ENCODE measurements at places on chromosomes 16 and 17.

- peak; percentile 64 for DNase-seq
Observed at GRCh38 chr16:85523602-85524364, 89.3 kb upstream of the GSE1 start.

DNA sequence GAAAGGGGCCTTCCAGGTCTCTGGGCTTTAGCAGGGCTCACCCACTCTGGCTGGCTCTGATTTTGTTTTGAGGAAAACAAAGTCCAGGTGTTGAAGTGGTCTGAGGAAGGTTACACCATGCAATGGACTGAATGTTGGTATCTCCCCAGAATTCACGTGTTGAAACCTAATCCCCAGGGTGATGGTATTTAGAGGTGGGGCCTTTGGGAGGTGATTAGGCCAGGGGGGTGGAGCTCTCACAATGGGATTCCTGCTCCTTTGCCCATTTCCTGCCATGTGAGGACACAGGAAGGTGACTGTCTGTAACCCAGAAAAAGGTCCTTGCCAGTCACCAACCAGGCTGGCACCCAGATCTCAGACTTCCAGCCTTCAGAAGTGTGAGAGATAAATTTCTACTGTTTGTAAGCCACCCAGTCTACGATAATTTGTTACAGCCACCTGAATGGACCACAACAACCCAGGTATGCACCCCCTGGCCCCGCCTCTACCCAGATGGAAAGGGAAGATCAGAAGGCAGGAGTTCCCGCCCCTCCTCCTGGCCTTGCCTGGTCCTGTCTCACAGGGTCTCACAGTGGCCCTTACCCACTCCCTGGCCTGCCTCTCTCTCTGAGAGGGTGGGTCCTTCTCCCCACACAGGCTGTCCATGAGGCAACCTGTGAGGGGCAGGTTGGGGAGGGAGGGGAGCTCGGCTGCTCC lies 32.0 kb downstream of the LRRC75A start:
- no peak for DNase-seq

DNA sequence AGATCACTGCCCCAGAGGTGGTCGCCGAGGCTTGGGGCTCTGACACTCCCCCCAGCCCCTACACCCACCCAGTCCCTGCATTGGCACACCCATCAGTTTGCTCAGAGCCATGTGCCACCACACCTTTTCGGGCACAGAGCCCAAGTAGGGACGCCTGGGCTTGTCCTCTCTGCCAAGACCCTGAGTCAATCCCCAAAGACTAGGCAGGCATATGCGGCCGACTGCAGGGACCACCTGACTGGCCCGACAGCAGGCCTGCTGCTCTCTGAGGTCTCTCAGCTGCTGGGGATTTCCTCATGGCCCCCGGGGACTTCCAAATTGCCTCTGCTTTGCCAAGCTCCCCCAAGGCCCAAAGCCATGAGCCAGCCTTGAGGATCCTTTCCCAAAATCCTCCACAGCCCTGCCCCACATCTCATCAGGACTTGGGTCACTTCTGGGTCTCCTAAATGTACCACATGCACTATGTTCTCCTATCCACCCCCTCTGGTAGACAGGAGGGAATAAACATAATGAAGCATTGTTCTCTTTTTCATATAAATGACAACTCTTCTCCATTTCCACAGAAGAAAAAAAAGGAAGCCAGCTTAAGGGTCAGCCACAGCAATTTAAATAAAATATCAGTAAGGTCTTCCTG lies 30.6 kb downstream of the MYO18A start:
- no peak for DNase-seq

DNA sequence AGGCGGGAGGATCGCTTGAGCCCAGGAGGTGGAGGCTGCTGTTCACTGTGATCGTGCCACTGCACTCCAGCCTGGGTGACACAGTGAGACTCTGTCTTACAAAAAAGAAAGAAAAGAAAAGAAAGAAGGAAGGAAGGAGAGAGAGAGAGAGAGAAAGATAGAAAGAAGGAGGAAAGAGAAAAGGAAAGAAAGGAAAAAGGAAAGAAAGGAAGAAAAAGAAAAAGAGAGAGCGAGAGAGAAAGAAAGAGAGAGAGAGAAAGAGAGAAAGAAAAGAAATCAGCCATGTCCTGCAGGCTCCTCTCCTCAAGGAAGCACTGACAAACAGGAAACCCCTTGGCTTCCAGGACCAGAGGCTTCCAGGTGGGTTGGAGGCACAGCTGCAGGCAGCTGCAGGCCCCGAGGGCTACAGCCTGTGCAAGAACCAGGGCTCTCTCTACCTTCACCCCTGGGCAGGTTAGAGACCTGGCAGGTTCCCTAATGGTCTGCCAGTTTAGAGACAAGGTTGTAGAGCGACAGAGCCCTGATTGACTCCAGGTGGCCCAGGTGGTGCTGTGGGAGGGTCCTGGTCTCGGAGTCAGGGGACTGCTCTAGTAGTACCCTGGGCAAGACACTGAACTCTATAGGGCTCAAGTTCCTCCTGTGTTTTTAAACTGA lies 53.8 kb downstream of the PECAM1 start:
- DNase-seq = no peak

DNA sequence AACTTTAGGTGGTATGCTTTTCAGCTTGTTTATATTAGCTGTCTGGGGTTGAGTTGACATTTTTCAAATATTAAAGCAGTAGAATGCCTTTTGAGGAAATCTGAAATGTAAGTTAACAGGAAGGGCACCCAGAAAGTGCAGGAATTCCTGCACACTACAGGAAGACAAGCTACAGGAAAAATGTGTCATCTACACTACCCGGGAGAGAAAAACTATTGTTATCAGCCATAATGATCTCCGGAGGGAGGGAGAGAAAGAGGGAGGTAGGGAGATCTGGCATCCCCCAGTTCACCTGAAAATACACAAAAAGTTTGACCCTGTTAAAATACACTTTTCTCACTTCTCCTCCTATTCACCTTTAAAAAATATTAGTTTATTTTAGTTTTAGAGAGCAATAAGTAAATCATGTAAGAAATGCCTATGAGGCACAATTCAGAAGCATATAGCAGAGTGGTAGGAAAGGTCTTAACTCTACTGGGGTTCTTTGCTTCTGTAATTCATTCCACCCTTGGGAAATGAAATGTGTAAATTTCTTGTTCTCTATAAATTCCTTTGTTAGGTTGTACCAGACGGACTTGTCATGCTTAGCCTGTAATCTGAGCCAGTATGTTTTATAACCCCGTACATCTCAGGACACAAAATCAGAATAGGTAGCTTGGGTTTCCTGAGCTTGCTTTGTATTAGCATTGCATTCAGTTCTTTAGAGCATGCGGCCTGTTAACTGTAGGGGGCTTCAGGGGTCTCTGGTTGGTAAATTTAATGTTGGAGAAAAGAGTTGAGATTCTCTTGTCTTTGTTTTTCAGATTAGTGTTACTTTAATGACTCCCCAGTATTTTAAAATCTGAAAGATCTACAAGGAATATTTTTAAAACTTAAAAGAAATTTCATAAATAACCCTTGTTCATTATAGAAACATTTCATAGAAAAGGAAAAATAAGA lies 3.3 kb downstream of the MAP2K6 start:
- DNase-seq = peak; percentile 14
